ENCODE measurements at places on chromosomes 2 and 18. TPM values are rescaled to one million over a fixed set of nuclear protein-coding genes. Genes with fewer than 3 reads are reported as not detected.

GRCh38 chr2:221312634-221313033 is 259.5 kb downstream of the EPHA4 start:
- no peak for DNase-seq

DNA sequence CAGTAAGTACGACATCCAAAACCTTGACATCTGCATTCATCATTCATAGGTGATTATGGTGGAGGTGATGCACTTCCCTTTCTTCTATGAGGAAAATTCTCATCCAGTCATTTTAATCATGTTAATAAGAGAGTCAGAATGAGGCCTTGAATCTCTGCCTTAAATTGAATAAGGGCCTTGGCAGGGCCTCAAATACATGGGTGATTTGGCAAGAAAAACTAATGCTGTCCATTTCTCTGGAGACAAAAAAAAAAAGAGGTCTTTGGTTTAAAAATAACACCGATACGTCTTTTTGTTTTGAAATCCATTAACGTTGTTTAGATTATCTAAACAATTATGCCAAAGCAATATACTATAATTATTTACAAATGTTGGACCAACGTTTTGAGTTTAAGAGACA is 8.1 kb downstream of the COLEC12 start:
- DNase-seq = no peak

DNA sequence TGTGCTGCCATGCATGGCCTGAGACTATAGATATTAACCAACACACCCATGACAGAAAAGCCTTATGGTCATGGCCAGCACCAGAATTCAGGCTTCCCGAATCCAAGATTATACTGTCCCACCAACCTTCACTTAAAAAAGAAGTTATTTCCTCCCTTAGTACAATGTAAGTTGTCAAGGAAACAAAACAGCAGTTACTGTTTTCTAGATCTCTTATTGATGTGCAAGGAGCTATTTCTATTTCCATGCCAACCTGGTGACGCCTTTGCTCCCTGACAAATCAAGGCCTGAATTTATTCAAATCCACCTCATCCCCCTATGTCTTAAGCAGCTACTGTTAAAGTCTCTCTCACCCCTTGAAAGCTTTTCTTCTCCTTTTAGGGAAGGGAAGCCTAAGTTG is 249.3 kb downstream of the ZNF521 start:
- no peak for DNase-seq

The MC5R gene
- total RNA-seq = not detected

DNA sequence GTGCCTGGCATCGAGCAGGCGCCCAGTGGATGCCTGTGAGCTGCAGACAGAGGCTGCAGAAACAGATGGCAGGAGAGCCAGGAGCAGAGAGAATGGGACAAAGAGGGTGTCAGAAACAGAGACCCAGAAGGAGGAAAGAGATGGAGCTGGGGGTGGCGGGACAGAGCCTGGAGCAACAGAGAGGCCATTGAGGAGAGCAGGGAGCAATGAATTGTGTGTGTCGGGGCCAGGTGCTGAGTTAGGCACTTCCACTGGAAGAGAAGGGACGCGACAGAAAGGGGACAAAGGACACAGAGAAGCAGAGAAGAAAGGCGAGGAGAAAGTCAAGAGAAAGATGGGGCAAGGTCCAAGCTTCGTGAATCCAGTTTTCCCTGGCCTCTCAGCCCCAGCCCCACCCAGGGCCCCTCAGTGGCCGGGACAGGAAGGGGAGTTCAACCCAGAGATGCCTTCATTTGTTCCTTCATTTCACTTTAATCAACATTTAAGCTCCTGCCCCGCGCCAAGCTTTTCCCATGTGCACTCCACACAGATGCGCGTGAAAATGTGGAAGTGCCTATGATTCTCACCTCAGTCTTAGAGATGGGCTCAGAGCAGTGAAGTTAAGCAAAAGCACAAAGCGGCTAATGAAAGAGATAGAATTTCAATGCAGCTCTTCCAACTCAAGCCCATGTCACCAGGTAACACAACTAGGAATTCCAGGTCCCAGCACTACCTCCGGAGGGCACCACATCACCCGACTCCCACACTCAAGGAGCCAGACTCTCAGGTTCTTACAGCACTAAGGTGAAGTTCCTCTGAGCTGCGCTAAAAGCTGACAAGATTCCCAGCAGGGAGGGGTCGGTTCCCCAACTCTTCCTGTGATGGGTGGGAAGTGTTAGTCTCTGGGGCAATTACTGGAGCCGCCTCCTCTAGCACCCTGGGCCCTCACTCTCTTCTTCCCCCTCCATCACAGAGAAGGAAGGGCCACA is 55.1 kb downstream of the TNS1 start:
- DNase-seq = no peak

The PLGLB2 gene
- 1.2 TPM for total RNA-seq

DNA sequence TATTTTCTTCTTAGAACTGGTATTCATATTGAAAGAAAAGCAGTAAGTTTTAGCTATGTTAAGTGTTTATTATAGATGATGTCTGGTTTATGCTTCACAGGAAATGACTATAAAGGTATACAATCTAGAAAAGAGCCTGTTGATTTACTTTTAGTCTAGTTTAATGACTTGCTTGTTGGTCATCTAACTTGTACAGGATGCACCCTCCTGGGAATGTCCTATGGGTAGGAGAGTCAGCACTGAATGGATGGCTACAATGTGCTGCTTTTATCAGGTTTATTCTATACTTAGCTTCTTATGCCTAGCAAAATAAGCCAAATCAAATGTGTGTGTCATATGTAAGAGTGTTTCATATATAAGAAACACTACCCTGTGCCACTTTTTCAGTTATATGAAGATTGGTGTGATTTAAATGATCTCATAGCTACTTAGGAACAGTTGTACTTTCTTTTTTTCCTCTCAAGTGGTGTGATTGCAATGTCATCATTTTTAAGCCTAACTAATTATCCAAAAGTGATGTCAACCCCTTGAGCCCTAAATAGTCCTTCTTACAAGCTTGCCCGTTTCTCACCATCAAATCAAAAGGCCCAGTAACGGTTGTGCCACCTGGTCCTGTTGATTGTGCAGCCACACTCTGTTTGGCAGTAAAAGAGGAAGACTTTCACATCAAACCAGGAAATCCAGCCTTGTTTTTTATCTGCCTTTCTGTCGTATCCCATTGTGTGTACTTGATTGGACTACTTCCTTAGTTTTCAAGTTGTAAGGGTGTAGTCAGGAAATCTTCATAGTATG is 176.0 kb downstream of the DIS3L2 start:
- no peak for DNase-seq

The MYCN gene
- total RNA-seq = not detected

The GLI2 gene
- total RNA-seq = 0.64 TPM

DNA sequence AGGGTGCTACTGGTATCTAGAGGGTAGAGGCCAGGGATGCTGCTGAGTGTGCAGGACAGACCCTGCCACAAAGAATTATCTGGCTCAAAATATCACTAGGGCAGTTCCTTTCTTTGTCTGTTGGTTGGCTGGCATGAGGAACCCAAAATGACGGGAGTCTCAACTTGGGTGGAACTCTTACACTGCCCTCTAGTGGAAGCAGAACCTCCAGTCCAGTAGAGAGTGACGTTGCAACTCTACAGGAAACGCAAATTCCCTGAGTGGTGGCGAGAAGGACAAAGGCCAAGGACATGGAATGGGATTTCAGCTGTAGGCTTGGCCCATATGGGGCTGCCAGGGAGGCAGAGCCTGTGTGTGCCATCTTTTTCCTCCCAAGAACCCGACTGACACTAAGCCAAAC is 47.1 kb downstream of the COPS8 start:
- no peak for DNase-seq

Data from LHCN-M2 (cell line).